ENCODE measurements at places on chromosomes 3 and 15. TPM values are rescaled to one million over a fixed set of nuclear protein-coding genes. Genes with fewer than 3 reads are reported as not detected.

GRCh38 chr3:89138048-89138447, 30.6 kb downstream of the EPHA3 start:
- DNase-seq = no peak
- H3K27ac ChIP-seq = no peak overlapping the region
- H3K36me3 ChIP-seq = no peaks in the 10 kb centered on the region
- no peaks in the 10 kb centered on the region for H3K27me3 ChIP-seq

The CDHR4 gene
- not detected for total RNA-seq

DNA sequence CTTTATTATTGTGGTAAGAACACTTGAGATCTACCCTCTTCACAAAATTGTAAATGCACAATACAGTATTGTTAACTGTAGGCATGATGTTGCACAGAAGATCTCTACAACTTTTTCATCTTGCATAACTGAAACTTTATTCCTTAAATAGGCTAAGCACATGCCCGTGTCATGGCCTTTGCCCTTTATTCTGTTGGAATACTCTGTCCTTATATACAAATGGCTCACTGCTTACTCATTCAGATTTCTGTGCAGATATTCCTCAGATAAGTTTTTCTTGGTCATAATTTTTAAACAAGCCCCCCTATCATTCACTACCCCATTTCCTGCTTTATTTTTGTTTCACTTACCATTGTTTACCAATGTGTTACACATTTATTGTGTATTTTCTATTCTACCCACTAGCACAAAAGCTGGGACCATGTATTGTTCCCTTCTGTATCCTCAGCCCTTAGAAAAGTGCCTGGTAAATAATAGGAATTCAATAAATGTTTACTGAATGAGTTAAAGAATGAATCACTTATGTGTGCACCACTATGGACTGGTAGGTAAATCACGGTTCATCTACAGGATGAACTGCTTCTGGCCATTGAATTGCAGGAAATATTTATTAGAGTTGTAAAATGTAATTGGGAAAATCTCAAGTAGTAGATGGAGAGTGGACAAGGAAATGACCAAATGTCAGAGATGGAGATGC, 151.0 kb downstream of the CPNE4 start:
- no peak for DNase-seq
- H3K27ac ChIP-seq = no peak overlapping the region
- no peak overlapping the region for H3K4me3 ChIP-seq
- H3K27me3 ChIP-seq = no peaks in the 10 kb centered on the region
- no peaks in the 10 kb centered on the region for H3K4me1 ChIP-seq

The GOLGA6L7 gene
- not detected for total RNA-seq

The ADAMTSL3 gene
- total RNA-seq = 1.3 TPM

The RARB gene
- total RNA-seq = 1.7 TPM

The PGBD4 gene
- total RNA-seq = 1.4 TPM

- no peak for DNase-seq
- peaks cover 25% of the 10 kb centered on the region for H3K36me3 ChIP-seq
- no peaks in the 10 kb centered on the region for H3K27me3 ChIP-seq
- H3K27ac ChIP-seq = no peak overlapping the region
- no peak overlapping the region for H3K4me3 ChIP-seq
These were observed 2.2 kb downstream of the RPL4 start for GRCh38 chr15:66502491-66502890.

DNA sequence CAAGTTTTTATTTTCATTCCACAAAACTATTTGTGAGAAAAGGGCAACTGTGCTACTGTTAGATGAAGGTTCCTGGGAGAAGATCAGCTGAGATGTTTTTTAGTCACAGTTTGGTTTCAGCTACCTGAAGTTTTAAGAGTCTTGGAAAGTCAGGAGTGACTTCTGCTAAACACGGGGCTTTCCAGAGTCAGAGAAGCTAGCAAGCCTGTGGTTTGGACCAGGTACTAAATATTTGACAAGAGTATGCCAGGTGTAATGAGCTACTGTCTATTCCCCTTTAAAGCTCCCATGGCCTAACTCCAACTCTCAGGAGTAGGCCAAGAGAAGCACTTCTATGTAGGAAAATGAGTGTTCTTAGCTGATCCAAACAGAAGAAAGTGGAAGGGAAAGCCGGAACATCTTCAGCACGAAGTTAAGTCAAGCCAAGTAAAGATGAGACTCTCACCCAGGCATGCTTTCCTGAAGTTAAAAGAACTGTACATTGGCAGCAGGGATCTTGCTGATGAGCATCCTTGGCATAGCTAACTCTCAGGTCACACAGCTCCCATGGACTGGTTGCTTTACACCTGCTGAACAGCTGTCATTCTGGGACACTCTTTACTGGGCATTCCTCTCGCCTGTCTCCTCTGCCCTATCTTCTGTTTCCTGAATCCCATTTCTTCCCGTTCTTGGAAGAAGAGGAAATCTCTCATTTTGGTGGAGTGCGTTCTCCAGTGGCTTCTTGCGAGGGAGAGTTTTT, 22.5 kb downstream of the TM4SF18 start:
- no peaks in the 10 kb centered on the region for H3K4me1 ChIP-seq
- no peaks in the 10 kb centered on the region for H3K36me3 ChIP-seq
- no peak overlapping the region for H3K4me3 ChIP-seq

DNA sequence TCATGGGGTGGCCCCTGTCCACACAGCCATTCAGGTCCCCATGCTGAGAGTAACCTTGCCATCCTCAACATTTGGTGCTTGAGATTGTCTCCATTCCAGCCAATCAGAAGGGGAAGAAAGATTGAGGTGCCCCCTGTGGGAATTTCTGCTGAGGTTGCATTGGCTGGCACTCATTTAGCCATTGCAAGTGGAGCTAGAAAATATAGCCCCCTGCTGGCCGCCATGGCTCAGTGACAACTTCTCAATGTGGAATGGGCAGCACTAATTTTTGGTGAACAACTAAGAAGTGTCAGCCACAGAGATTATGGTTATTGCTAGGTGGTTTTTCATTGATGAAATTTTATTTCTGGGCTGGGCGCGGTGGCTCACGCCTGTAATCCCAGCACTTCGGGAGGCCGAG, 22.0 kb downstream of the COL6A6 start:
- H3K4me3 ChIP-seq = no peak overlapping the region
- H3K27ac ChIP-seq = no peak overlapping the region
- DNase-seq = peak; percentile 9
- no peaks in the 10 kb centered on the region for H3K27me3 ChIP-seq
- H3K4me1 ChIP-seq = no peaks in the 10 kb centered on the region
- H3K36me3 ChIP-seq = no peaks in the 10 kb centered on the region

- no peak overlapping the region for H3K27ac ChIP-seq
- H3K27me3 ChIP-seq = no peaks in the 10 kb centered on the region
- no peaks in the 10 kb centered on the region for H3K36me3 ChIP-seq
- no peak overlapping the region for H3K4me3 ChIP-seq
- H3K4me1 ChIP-seq = no peaks in the 10 kb centered on the region
These were observed 244.2 kb upstream of the LRIG1 start for GRCh38 chr3:66744986-66745385.

The NSMCE3 gene
- 9.5 TPM for total RNA-seq

DNA sequence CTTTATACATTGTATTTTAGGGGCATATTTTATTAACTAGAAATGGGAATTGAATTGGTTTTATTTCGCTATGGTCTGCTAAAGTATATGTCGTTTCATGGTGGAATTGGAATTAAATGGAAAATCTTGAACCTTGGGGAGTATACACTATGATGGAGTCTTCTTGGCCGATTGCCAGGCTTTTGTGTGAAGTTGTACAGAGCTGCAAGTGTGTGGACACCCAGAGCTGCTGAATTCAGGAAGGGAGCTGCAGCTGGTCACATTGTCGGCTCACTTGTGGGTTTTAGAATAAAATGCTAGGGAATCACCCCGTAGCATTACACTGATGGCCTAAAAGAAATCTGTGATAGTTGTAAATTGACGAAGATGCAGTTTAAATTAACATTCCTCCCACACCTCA, 35.1 kb downstream of the USP3 start:
- no peaks in the 10 kb centered on the region for H3K27me3 ChIP-seq
- H3K4me3 ChIP-seq = no peak overlapping the region
- no peak overlapping the region for H3K27ac ChIP-seq
- no peak for DNase-seq
- H3K4me1 ChIP-seq = peaks cover 1% of the 10 kb centered on the region
- H3K36me3 ChIP-seq = peaks cover 26% of the 10 kb centered on the region

- DNase-seq = no peak
- H3K4me1 ChIP-seq = peaks cover 6% of the 10 kb centered on the region
- H3K27ac ChIP-seq = no peak overlapping the region
- H3K27me3 ChIP-seq = peaks cover 5% of the 10 kb centered on the region
- no peak overlapping the region for H3K4me3 ChIP-seq
These were observed 3.7 kb upstream of the PRKAR2A start for GRCh38 chr3:48851407-48851806.

The ESYT3 gene
- total RNA-seq = 0.09 TPM

The DAZL gene
- 0.19 TPM for total RNA-seq

DNA sequence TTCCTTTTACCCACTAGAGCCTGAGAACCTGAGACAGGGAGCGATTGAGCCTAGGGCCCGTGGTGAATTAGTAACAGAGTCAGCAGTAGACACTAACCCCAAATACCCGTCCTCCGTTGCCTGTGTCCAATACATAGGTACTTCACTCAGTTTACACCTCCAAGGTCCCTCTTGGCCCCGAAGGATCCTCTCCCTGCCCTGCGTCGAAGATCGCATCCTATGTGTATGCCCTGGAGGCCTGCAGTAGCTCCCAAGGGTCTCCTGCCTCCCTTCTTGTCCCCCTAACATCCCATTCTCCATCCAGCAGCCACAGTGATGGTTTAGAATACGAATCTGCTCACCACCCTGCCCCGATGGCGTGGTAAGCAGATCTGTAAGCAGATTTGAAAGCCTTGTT, 67.0 kb downstream of the ISG20 start:
- no peaks in the 10 kb centered on the region for H3K4me1 ChIP-seq
- H3K4me3 ChIP-seq = no peak overlapping the region
- H3K27me3 ChIP-seq = peaks cover 53% of the 10 kb centered on the region
- no peaks in the 10 kb centered on the region for H3K36me3 ChIP-seq
- H3K27ac ChIP-seq = no peak overlapping the region
- DNase-seq = no peak

- no peak overlapping the region for H3K4me3 ChIP-seq
- H3K27ac ChIP-seq = no peak overlapping the region
- H3K36me3 ChIP-seq = no peaks in the 10 kb centered on the region
- DNase-seq = no peak
These were observed 167.0 kb downstream of the EBLN2 start for GRCh38 chr3:73228437-73228836.

DNA sequence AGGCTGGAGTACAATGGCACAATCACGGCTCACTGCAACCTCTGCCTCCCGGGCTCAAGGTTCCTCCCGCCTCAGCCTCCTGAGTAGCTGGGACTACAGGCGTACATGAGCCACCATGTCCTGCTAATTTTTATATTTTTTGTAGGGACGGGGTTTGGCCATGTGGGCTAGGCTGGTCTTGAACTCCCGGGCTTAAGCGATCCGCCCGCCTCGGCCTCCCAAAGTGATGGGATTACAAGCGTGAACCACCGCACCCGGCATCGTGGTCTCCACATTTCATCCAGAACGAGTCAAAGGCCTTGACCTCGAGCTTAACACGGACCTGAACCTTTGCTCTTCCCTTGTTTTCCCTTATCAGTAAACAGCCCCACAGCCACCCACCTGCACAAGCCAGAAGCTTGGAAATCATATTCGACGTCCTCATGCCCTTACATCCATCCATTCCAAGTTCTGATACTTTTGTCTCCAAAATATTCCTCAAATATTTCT, 1.4 kb upstream of the PTPN23 start:
- peaks cover 24% of the 10 kb centered on the region for H3K4me1 ChIP-seq
- no peak overlapping the region for H3K4me3 ChIP-seq
- H3K27ac ChIP-seq = no peak overlapping the region
- no peaks in the 10 kb centered on the region for H3K27me3 ChIP-seq
- H3K36me3 ChIP-seq = no peaks in the 10 kb centered on the region

The MGLL gene
- total RNA-seq = 5.4 TPM

The PLSCR5 gene
- total RNA-seq = not detected

- H3K36me3 ChIP-seq = no peaks in the 10 kb centered on the region
- no peaks in the 10 kb centered on the region for H3K27me3 ChIP-seq
- peaks cover 14% of the 10 kb centered on the region for H3K4me1 ChIP-seq
- DNase-seq = no peak
These were observed 59.5 kb downstream of the FNDC3B start for GRCh38 chr3:172098698-172099494.

The AP3B2 gene
- total RNA-seq = 0.33 TPM

- H3K27me3 ChIP-seq = no peaks in the 10 kb centered on the region
- no peak overlapping the region for H3K4me3 ChIP-seq
- H3K36me3 ChIP-seq = no peaks in the 10 kb centered on the region
- DNase-seq = no peak
These were observed 100.9 kb downstream of the MYO5A start for GRCh38 chr15:52427804-52428203.

- H3K36me3 ChIP-seq = no peaks in the 10 kb centered on the region
- DNase-seq = no peak
- no peak overlapping the region for H3K4me3 ChIP-seq
- no peaks in the 10 kb centered on the region for H3K4me1 ChIP-seq
These were observed 40.1 kb downstream of the ANAPC13 start for GRCh38 chr3:134445636-134446035.

The ROPN1 gene
- 0.09 TPM for total RNA-seq

DNA sequence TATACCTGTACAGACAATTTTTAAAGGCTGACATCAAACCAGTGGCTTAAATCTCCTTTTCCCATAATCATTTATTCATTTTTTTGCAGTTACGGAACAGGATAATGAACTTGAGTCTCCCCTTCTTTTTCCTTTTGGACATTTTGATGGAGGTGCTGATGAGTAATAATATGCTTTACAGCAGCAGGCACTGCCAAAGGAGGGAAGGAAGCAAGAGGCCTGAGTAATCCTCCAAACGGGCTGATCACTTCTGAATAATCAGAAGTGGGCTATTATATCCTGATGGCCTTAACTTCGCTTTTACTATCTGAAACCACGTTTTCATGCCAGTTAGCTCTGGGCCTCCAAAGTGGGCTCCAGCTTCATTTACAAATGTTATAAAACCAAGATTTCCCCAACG, 527.2 kb downstream of the FOXP1 start:
- DNase-seq = no peak
- peaks cover 3% of the 10 kb centered on the region for H3K4me1 ChIP-seq
- no peaks in the 10 kb centered on the region for H3K27me3 ChIP-seq
- H3K36me3 ChIP-seq = peaks cover 24% of the 10 kb centered on the region
- H3K4me3 ChIP-seq = no peak overlapping the region
